Glomerular endothelial cell (primary cell): ENCODE measurements at places on chromosomes 3 and 15. TPM values are rescaled to one million over a fixed set of nuclear protein-coding genes. Genes with fewer than 3 reads are reported as not detected.

- DNase-seq = no peak
Observed at GRCh38 chr3:146813496-146813895, 208.3 kb upstream of the PLSCR5 start.

DNA sequence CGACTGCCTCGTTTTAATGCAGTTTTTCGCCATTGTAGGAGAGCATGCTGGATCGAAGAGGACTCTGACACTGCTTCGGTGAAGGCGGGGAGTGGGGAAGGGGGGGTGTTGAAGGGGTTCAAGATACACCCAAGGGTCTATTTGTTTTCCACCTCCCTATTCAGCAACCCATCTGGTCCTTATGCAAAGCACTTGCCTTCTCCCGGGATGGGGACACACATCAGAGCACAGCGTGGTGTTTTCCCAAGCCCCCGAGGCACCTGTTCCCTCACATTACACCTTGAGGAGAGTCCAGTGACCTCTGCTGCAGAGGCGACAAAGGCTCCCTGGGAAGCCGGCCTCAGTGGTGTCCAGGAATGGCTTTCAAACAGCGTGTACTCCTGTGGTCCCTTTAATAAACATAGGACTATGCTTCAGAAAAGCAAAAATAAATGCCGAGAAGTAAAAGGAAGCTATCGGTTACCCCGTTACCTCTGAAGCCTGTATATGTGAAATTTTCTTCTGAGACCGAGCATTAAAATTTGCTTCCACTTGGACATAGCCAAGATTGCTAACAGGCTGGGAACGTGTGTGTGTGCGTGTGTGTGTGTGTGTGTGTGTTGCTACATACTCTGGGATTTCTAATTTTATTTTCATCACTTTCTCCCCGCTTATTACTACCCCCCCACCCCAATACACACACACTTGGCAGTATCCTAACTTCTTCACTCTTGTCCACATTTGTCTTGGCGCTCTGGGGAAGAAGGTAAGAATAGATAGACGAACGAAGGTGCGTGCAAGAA lies 53.2 kb downstream of the CCDC54 start:
- DNase-seq = no peak

GRCh38 chr3:149221783-149222517 lies at the start of gene CP:
Gene CP (minus strand): TSS chr3:149221829. CDS start chr3:149221792, 37 bp downstream.
- DNase-seq = no peak

DNA sequence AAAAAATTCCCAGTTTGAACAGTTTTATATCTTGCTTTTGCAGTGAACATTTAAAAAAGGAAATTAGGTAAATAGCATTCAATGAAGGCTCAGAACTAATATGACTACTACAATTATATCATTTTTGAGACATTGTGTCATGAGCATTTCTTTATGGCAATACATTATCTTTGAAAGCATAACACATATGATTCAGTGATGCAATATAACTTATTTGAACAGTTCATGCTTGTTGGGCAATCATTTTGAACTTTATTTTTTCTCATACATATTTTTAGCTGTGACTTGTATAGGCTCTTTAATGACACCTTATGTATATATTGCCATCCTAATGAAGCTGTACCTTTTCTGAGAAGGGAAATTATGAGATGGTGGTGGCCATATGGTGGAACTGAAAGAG lies 828.6 kb upstream of the NR2F2 start:
- DNase-seq = no peak

DNA sequence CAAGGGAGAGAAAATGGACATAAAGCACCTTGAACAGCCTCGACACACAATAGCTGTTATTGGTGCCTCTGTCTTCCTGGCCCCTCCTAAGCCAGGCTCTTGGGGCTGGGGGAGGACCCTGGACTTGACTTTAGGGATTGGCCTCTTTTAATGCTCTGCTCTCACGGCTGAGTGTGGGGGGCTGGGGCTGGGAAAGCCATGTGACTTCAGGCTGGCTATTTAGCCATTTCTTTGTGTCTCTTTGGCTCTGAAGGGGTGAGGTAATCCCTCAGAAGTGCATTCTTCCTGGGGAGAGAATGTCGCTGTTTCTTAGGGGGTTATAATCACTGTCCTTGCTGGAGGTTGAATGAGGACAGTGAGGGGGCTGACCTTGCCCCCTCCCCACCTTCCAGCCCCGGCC lies 26.2 kb downstream of the MAGEF1 start:
- DNase-seq = no peak

GRCh38 chr3:56122911-56123310 lies 345.4 kb downstream of the ERC2 start:
- no peak for DNase-seq

Gene CHRD
- total RNA-seq = 0.78 and 1.9 TPM in 2 replicates

Gene CAMKV
- total RNA-seq = not detected in 2 replicates

Gene MYRIP
- total RNA-seq = 1.9 and 2.3 TPM in 2 replicates
